Fibroblast of the aortic adventitia (primary cell): ENCODE measurements at places on chromosomes 5 and 9. TPM values are rescaled to one million over a fixed set of nuclear protein-coding genes. Genes with fewer than 3 reads are reported as not detected.

MAN2A1 gene
- 62.3 and 63.9 TPM in 2 replicates for total RNA-seq

FOXD1 gene
- 0.74 and 4.2 TPM in 2 replicates for total RNA-seq

PCDHGA2 gene
- total RNA-seq = 2.5 and 3.9 TPM in 2 replicates

C5 gene
- total RNA-seq = 2.9 and 13.8 TPM in 2 replicates

PRR16 gene
- total RNA-seq = 4.4 and 22.1 TPM in 2 replicates

WDR38 gene
- not detected in 2 replicates for total RNA-seq

ZNG1C gene
- 21.0 and 38.3 TPM in 2 replicates for total RNA-seq

CCDC171 gene
- total RNA-seq = 8.1 and 13.3 TPM in 2 replicates

TNC gene
- 8.3 and 49.7 TPM in 2 replicates for total RNA-seq

IL13 gene
- not detected in 2 replicates for total RNA-seq

OBP2A gene
- not detected in 2 replicates for total RNA-seq

GMCL2 gene
- not detected in 2 replicates for total RNA-seq

S100Z gene
- not detected in 2 replicates for total RNA-seq
